Cardiac atrium fibroblast (primary cell): ENCODE measurements at places on chromosomes 16 and 17. TPM values are rescaled to one million over a fixed set of nuclear protein-coding genes. Genes with fewer than 3 reads are reported as not detected.

Gene CDH1
- total RNA-seq = not detected in 2 replicates

Gene DCTPP1
- total RNA-seq = 14.6 and 19.8 TPM in 2 replicates

Gene CDK5RAP3
- 46.3 and 58.3 TPM in 2 replicates for total RNA-seq

Gene GLTPD2
- total RNA-seq = not detected in 2 replicates

Gene FMNL1
- 1.5 and 3.4 TPM in 2 replicates for total RNA-seq

Gene DPH1
- total RNA-seq = 23.6 and 38.6 TPM in 2 replicates

Gene NOD2
- not detected in 2 replicates for total RNA-seq

Gene BRIP1
- 1.3 and 3.2 TPM in 2 replicates for total RNA-seq

Gene SHBG
- total RNA-seq = 1.6 TPM in 1 of 2 replicates, not detected in the other

Gene GPR142
- total RNA-seq = not detected in 2 replicates

Gene KIF19
- 0.97 TPM in 1 of 2 replicates, not detected in the other for total RNA-seq

Gene QRICH2
- 0.65 and 1.4 TPM in 2 replicates for total RNA-seq

Gene ZNF23
- 4.2 and 4.5 TPM in 2 replicates for total RNA-seq

Gene KRTAP4-5
- total RNA-seq = not detected in 2 replicates

Gene SPATA22
- total RNA-seq = not detected in 2 replicates

Gene PDP2
- total RNA-seq = 3.4 and 13.8 TPM in 2 replicates

Gene ARL17A
- total RNA-seq = 4.1 and 9.7 TPM in 2 replicates

Gene ACSM2A
- total RNA-seq = not detected in 2 replicates

Gene CPNE7
- 0.81 and 4.3 TPM in 2 replicates for total RNA-seq

Gene CD300E
- total RNA-seq = not detected in 2 replicates

Gene ITGA3
- 90.3 and 108 TPM in 2 replicates for total RNA-seq

Gene FAM20A
- total RNA-seq = 2.2 and 2.9 TPM in 2 replicates

Gene TMC7
- 1.1 TPM in 1 of 2 replicates, not detected in the other for total RNA-seq
